ENCODE measurements at places on chromosomes 4 and X. TPM values are rescaled to one million over a fixed set of nuclear protein-coding genes. Genes with fewer than 3 reads are reported as not detected.

DNA sequence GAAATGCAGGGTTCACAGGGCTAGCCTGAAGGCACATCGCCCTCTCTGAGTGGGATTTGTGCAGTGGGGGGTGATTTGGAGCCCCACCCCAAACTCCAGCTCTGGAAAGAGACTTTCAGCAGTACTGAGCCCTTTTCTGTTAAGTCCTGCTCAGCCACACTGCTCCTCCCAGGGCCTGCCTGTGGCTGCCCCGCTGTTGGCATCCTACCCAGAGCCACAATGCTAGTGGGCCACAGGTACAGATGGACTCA lies 52.7 kb downstream of the CXorf49B start:
- no peak for DNase-seq

DNA sequence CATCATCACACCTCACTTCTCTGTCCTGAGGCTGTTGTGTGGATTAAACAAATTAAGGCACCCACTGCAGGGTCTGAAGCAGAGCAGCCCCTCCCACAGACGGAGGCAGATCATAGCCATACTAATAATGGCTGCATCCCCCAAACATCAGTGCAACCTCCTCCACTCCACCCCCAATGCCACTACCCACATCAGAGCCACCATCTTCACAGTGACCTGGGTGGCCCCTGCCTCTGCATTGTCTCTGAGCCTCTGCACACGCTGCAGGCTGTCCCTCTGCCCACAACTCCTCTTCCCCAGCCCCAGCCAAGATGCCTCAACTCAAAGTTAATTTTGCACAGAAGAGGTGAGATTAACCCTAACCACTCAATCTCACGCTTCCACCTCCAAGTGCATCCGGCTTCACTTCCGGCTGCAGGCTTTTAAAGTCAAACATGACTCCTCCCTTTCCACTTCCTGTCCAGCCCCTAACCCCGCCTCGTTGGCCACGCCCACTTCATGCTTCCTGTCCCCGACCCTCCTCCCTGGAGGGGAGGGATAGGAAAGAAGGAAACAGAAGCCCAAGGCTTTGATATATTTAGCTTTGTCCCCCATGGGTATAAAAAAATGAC lies 22.7 kb downstream of the JAKMIP1 start:
- no peak for DNase-seq

GRCh38 chr4:40747207-40747835 lies 2.4 kb upstream of the NSUN7 start:
- no peak for DNase-seq

DNA sequence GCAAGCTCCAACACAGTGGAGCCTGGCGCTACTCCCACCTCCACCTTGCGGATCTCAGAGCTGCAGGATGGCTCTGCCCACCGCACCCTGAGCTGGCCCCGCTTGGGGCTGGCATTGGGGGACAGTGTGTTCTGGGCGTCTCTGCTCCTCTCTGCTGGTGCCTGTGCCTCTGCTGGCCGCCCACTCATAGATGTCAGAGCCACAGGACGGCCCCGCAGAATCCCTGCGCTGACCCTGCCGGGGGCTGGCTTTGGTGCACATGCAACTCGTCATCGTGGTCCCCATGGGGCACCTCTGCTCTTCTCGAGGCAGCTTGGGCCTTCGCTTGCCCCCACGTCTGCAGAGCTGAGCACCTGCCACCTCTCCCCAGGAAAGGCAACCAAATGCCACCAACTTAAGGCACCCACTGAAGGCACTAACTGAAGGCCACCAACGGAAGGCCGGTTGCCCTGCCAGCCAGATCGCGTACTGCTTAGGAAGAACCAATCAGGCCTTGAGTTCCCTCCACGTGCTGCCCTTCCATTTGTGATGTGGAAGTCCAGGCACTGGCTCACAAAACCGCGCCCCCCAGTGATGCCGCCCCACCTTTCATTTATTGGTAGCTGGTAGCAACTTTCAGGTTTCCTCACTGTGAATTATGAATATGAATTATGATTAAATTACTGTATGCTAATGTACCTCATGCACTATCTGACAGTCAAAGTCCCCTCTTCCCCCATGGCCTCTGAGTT lies 23.3 kb upstream of the FRG1 start:
- DNase-seq, result no peak

Gene RNF212
- 0.64 TPM for total RNA-seq

DNA sequence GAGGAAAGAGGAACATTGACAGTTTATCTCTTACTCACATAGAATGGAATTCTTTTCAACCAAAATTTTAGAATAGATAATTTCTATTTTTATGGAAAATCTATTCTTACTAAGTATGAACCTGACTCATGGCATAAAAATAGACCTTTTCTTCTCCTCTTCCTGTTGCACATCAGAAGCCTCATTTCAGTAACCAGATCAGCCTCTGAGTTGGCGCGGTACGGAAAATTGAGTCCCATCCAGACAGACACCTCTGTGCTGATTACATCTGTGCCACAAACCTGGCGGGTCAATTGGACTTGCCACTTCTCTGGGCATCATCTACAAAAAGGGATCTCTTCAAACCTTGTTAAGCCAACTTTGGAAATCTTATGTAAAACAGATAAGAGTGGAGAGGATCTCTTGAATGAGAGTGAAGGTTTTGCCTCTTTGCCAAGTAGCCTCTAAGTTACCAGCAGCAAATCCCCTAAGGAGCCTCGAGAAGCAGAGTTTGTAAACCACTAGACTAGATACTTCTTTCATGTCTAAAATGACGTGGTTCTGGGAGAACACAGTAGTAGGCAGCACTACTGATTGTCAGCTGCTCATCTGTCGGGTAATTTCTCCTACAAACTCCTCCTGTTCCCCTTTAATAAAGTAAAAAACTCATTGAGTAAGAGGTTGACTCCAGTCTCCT lies 37.4 kb downstream of the TENM3 start:
- no peak for DNase-seq

Gene ACOX3
- 22.0 TPM for total RNA-seq

- peak; percentile 98 for DNase-seq
These were observed 23.3 kb downstream of the MAML3 start for GRCh38 chr4:140130677-140131076.

DNA sequence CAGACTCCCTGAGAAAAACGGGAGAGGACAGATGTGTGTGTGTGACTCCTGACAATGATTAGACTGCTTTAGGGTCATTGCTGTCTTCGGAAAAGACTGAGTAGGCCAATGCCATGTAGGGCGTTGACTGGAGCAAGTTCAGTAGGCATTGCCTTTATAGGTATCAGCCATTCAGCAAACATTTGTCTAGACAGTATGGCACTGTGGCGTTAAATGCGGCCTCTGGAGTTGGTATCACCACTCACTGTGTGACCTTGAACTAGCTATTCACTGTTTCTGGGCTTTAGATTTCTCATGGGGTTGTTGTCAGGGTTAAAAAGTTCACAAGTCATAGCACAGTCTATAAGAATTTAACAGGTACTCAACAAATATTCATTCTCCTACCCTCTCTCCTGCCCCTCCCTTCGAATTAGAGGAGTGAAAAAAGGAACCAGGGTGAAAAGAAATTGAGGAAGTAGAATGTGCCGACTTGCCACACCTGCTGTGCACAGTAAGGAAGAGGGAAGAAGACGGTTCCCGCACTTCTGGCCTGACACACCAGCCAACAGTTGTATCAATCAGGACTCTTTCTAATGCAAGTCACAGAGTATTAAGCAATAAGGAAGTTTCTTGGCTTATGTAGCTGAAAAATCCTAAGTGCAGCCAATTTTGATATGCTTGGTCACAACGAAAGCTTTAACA lies 83.2 kb upstream of the PLAC8 start:
- DNase-seq, result no peak

Gene RASSF6
- 7.4 TPM for total RNA-seq

DNA sequence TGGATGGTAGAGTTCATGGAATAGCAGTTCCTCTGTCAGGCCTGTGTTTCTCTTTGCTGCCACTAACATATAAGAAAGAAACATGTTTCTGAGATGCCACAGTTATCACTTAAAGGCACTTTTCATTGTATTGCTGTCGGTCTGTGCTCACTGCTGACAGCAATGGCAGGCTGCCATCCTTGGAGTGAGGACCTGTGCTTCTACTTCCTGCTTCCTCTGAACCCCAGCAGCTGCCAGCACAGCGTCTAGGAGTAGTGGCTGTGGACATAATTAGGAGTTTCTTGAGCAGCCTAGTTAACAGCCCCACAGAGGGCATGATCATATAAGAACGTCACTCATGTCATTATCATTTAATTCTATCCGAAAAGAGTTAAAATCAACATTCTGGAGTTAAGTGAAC lies 30.5 kb downstream of the F11 start:
- DNase-seq, result no peak

DNA sequence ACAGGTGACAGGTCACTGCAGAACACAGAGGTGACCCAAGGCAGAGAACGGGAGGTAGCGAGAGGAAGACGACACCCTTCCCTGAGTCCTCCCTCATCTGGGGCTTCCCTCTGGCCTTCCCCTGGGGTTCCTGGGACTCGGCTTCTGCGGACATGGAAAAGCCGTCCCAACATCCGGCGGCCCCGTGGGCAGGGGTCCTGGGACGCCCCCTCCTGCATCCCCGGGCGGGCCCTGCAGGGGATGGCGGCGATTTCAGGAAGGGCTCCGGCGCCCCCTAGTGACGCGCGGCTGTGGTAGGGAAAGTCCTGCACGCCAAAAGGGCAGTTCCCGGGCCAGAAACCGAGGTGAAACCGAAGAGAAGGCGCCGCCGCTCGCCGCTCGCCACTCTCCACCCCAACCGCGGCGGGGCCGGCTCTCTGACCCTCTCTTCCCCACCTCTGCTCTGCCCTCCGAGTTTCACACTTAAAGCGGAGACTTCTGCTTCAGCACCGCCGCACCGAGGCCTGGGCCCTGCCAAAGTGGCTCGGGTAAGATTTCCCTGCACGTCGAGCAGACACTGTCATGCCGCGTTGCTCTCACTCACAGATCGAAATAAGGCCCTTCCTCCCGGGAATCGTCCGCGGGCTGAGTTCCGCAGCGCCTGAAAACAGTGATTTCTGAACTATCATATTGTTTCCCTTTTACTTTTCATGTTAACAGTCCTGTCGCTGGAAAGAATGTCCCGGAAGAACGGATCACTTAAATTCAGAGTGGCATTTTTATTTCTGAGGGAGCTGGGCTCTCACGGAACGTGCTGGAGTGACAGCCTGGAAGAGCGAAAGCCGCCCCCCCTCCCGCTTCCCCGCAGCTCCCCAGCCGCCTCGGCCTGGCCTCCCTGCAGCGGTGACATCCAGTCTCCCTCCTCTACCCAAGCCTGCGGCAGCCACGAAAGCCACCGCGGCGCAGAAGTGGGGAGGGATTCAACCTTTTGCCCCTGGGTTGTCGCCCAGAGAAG lies 110.6 kb downstream of the DCTD start:
- peak; percentile 14 for DNase-seq

Gene NRK
- not detected for total RNA-seq

Gene ZNF595
- total RNA-seq, result 8.6 TPM

- DNase-seq, result peak; percentile 34
These were observed 60.8 kb downstream of the PCDH18 start for GRCh38 chr4:137471461-137471860.

- no peak for DNase-seq
These were observed 14.8 kb downstream of the DOK7 start for GRCh38 chr4:3477750-3478430.

- DNase-seq, result no peak
These were observed 334.7 kb downstream of the PPP1R2C start for GRCh38 chrX:42443267-42443666.

GRCh38 chr4:70678383-70678999 lies 9.8 kb upstream of the UTP3 start:
- no peak for DNase-seq

Gene ATP2B3
- not detected for total RNA-seq

- DNase-seq, result no peak
These were observed 24.4 kb upstream of the CORIN start for GRCh38 chr4:47862297-47862696.

Gene EDNRA
- 3.7 TPM for total RNA-seq

- DNase-seq, result no peak
These were observed 38.4 kb downstream of the FAM193A start for GRCh38 chr4:2574863-2575262.

DNA sequence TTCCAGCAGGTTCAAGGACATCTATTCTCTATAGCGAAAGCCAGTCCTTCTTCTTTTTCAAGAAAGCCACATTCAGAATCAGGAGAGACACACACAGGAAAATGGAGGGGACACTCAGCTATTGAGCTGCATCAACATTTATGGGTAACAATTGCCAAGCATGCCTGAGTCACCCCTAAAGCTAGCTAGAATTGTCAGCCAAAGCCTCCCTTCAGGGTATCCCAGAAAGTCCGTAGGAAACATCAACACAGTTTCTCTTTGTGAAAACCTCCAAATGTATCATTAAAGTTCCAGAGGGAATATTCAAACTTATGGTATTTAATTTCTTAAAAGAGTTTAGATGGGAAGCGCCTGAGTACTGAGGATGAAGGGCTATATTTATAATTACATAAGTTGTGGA lies 331.1 kb upstream of the SLC7A11 start:
- no peak for DNase-seq

DNA sequence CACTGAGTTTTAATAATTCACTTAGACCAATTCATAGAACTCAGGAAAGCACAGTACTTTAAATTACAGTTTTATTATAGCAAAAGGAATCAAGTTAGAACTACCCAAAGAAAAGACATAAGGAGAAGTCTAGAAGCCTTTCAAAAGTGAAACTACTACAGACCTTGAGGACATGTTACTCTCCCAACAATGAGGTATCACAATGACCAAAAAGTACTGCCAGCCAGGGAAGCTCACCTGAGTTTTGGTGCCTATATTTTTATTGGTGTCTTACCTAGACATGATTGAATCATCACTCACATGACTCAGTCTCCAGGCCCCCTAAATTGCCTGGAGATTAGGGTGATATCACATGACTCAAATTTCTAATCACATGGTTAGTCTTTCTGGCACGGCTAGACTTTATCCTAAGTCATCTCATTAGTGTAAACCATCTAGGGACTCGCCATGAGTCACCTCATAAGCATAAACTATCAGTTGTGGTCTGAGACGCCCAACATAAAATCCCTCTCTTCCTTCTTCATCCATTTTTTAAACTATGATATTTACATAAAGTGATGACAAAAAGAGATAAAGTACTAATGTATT lies 372.3 kb downstream of the TMA16 start:
- peak; percentile 96 for DNase-seq

DNA sequence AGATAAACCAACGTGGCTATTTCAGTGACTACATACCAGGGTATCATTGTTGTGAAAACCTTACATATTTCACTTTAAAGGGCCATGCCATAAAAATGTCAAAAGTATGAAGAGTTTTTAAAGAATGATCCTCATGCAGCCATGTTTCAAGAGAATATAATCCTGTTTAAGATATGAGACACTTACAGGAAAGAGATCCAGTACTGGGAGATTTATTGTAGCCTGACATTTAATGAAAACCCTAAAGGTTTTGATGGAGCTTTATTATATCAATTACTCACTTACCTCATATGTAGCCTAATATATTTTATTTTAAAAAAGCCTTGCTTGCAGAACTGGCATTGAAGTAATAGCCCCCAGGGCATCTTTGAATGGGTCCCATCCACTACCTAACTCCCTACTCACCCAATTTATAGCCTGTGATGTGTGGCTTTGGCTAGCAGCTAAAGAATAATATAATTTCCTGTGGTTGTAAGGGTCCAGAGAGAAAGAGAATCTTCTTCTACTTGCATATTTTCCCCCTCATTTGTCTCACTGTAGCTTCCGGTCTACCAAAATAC lies 7.7 kb upstream of the GABRG1 start:
- DNase-seq, result no peak
